ENCODE measurements at places on chromosomes 16 and 17.
A peak's percentile ranks its signal among the peaks of the same experiment; 100 is the strongest.

DNA sequence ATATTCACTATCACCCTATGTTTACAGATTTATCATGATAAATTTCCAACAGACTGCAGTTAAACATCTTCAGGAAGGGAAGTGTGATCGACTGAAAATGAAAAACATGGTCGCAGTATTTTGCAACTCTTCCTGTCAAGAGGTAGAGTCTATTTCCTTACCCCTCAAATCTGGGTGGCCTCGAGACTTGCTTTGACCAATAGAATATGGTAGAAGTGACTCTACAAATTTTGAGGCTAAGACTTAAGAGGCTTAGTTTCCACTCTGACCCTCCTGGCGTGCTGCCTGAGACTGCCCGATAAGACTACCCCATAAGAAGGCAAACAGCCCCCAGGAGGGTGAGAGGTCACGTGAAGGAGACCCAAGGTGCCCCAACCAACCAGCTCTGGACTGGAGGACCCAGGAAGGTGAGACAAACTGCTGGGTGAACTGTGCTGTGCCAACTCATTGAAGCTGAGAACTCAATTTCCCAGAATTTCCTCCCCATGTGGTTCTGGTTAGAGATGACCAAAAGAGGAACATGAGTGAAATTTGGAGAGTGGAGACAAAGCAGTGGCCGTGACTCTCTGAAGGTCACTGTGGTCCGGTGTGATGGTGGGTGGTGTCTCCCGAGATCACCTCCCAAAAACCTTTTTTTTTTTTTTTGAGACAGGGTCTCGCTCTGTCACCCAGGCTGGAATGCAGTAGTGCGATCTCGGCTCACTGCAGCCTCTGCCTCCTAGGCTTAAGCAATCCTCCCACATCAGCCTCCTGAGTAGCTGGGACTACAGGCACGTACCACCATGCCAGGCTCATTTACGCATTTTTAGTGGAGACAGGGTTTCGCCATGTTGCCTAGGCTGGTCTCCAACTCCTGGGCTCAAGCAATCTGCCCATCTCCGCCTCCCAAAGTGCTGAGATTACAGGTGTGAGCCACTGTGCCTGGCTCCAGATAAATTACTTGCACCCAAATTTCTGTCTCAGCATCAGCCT, 38.2 kb upstream of the LITAF start:
- no peaks in the 10 kb centered on the region for H3K27me3 ChIP-seq
- DNase-seq = no peak
- H3K27ac ChIP-seq = no peak overlapping the region
- H3K36me3 ChIP-seq = no peaks in the 10 kb centered on the region

- DNase-seq = no peak
- H3K36me3 ChIP-seq = no peaks in the 10 kb centered on the region
- H3K4me3 ChIP-seq = no peak overlapping the region
Observed at GRCh38 chr16:15571557-15571956, 71.4 kb downstream of the MARF1 start.

- H3K4me3 ChIP-seq = no peak overlapping the region
- no peaks in the 10 kb centered on the region for H3K4me1 ChIP-seq
- H3K27ac ChIP-seq = no peak overlapping the region
- no peaks in the 10 kb centered on the region for H3K36me3 ChIP-seq
Observed at GRCh38 chr17:17314501-17315071, 11.4 kb downstream of the NT5M start.

- no peak for DNase-seq
- peak overlapping the region; percentile 63 for H3K4me3 ChIP-seq
- H3K27me3 ChIP-seq = no peaks in the 10 kb centered on the region
- no peaks in the 10 kb centered on the region for H3K36me3 ChIP-seq
- H3K4me1 ChIP-seq = peaks cover 2% of the 10 kb centered on the region
Observed at GRCh38 chr17:50508573-50509460, 578 bp downstream of the MYCBPAP start.

DNA sequence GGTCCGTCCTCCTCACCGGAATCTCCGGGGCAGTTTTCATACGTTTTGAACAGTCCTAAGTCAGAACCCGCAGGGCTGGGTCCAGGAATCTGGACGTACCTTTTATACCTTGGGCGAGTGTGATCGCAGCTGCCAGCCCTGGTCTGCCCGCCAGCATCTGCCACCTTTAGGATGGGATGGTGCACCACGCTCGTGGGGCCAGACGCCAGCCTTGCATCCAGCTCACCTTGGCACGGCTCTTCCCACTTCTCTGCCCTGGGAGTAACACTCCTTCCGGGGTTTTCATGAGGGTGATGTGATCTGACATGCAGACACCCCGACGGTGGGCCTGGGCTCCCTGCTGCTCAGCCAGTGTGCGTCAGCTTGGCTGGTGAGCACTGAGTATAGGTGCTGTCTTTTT, 66.6 kb upstream of the ZNF469 start:
- H3K27ac ChIP-seq = no peak overlapping the region
- no peaks in the 10 kb centered on the region for H3K36me3 ChIP-seq
- H3K4me3 ChIP-seq = no peak overlapping the region
- DNase-seq = no peak
- no peaks in the 10 kb centered on the region for H3K27me3 ChIP-seq
- H3K4me1 ChIP-seq = peaks cover 4% of the 10 kb centered on the region

DNA sequence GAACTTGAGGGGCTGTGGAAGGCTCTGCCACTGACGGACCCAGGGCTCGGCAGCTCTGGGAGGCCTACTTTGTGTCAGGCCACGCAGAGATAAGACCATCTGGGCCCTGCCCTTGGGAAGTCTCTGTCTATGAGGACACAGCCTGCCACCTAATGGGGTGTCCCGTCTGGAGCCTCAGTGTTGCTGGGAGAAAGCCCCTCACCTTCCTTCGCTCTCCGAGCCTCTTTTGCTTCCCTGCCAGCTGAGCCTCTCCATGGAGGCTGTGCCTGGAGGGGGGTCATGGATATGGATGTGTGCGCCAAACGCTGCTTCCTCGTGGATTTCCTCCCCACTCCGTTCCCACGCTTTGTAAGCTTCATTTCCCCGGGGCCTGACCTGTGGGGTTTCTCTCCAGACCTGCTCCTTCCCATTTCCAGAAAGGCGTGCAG, 228.8 kb downstream of the SEC14L1 start:
- H3K36me3 ChIP-seq = no peaks in the 10 kb centered on the region
- H3K4me1 ChIP-seq = peaks cover 42% of the 10 kb centered on the region
- H3K27ac ChIP-seq = no peak overlapping the region
- no peak for DNase-seq

GRCh38 chr17:21295036-21295952, 10.8 kb downstream of the MAP2K3 start:
- H3K4me3 ChIP-seq = no peak overlapping the region
- no peaks in the 10 kb centered on the region for H3K36me3 ChIP-seq
- no peaks in the 10 kb centered on the region for H3K27me3 ChIP-seq
- H3K4me1 ChIP-seq = no peaks in the 10 kb centered on the region
- no peak for DNase-seq

DNA sequence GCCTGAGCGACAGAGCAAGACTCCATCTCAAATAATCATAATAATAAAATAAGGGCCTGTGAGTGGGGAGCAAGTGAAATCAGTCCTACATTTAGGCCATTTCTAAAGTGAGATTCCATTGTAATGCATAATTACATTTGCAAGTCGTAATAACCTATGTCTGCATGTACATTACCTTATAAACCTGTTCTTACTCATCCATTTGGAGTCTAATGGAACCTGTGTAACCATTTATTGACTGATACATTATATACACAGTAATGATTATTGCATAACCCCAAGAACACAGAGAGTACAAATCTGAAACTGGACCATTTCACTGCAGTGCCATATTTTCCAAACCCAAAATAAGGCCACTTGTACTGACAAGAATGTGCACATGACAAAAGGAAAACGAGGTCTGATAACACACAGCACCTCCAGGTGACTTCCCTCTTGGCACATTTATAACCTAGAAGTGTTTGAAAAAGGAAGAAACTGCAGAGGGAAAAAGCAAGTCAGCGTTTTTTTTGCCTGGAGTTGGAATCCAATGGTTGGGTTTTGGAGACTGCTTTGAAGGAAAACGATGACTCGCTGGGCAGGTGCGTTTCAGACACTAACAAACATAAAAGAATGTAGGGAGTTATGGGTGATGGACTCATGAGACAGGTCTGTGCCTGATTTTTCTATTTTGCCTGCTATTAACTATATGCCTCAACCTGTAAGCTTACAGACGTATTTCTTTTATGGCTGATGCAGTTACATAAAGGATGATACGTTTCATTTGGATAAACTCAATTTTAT, 63.6 kb upstream of the KIFC3 start:
- no peaks in the 10 kb centered on the region for H3K27me3 ChIP-seq
- no peak for DNase-seq
- H3K27ac ChIP-seq = no peak overlapping the region
- H3K4me3 ChIP-seq = no peak overlapping the region
- peaks cover 16% of the 10 kb centered on the region for H3K4me1 ChIP-seq
- H3K36me3 ChIP-seq = no peaks in the 10 kb centered on the region

Measured in neural progenitor cell (in vitro differentiated cells).